ENCODE measurements at places on chromosomes 1 and 21.

GRCh38 chr1:51170342-51170741, 65.7 kb upstream of the RNF11 start:
- no peak for DNase-seq

- DNase-seq: no peak
Observed at GRCh38 chr1:182755632-182756031, 33.9 kb upstream of the NPL start.

DNA sequence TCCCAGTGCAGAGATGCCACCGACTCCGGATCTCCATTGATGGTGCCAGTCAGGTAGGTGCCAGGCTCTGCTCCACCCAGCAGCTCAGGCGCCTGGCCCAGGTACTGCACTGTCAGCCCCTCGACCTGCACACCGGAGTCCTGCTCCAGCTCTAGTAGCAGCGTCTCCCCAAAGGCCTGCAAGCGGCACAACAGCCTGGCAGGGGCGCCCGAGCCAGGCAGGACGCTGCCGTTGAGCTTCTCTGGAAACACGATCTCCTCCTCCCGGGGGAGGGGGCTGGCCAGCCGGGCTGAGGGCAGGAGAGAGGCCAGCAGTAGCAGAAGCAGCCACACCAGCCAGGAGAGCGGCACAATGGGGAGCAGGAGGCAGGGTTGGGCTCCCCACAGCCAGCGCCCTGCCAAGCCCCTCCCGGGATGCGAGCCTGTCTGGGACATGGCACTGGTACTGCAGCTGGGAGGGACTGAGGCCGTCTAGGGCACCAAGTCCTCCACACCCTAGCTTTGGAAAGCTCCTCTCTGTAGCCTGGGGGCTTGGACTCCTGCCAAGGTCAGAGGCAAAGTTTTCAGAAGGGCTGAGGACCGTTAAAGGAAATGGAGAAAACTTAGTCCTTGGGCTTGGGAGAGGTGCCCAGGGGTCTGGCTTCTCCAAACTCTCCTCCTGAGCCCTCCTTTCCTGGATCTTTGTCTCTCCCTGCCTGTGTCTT, 509 bp downstream of the ADAMTS4 start:
- DNase-seq: no peak

GRCh38 chr1:89802841-89803240, 18.0 kb upstream of the LRRC8D start:
- no peak for DNase-seq

- DNase-seq: no peak
Observed at GRCh38 chr1:7421471-7422075, 349.5 kb upstream of the VAMP3 start.

GRCh38 chr1:151980287-151981177, 13.1 kb downstream of the S100A10 start:
- no peak for DNase-seq

GRCh38 chr1:37704966-37705365, 12.7 kb downstream of the CDCA8 start:
- DNase-seq: no peak

DNA sequence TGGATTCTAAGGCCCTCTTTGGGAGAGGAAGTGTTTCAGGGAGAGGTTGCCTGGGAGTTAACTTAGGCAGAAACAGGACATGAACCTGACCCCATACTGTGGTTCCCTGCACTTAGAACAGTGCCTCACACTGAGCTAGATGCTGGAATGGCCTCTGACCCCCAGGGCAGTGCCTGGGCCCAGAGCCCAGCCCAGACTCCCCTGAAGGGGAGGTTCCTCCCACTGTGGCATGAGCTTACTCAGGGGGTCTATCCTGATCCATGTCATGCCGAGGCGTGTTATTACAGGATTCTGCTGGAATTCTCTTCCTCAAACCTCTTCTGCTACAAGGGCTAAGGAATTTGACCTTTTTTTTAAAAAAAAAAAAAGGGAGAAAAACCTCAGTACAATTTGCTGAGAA, 72.2 kb downstream of the MRPL37 start:
- DNase-seq: no peak

GRCh38 chr1:96145492-96145891, 576.1 kb upstream of the PTBP2 start:
- DNase-seq: no peak

- no peak for DNase-seq
Observed at GRCh38 chr1:165036403-165036802, 320.1 kb downstream of the LMX1A start.

GRCh38 chr1:177775924-177776323, 193.9 kb downstream of the SEC16B start:
- no peak for DNase-seq

DNA sequence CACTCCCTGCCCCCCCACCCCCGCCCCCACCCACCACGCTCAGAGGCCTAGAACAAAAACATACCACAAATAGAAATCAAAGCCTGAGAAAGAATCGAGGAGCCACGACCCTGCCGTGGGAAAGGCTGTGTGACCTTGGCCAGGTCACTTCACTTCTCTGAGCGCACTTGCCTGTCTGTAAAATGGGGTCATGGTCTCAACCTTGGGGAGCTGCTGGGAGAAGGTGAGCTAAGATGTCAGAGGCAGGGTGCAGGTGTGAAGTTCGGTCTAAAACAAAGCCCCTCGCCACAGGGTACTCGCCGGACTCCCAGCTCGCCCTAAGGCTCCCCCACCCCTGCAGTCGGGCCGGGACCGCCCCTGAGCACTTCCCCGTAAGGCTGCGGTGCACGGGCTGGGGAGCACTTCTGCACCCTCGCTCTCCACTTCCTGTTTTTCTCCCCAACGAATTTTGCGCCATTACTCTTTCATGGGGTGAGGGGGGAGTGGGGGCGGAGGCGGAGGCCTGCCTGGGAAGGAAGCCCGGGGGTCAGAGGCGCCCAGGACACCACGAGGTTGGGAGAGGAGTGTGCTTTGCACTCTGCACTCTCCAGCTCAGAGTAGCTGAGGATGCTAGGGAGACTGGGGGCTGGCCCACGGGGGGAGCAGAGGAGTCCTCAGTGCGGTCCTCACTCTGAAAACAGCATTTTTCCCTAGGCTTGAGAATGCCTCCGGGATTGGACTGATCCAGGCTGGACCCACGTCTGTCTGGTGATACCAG, 21.9 kb upstream of the PIK3CD start:
- DNase-seq: no peak

DNA sequence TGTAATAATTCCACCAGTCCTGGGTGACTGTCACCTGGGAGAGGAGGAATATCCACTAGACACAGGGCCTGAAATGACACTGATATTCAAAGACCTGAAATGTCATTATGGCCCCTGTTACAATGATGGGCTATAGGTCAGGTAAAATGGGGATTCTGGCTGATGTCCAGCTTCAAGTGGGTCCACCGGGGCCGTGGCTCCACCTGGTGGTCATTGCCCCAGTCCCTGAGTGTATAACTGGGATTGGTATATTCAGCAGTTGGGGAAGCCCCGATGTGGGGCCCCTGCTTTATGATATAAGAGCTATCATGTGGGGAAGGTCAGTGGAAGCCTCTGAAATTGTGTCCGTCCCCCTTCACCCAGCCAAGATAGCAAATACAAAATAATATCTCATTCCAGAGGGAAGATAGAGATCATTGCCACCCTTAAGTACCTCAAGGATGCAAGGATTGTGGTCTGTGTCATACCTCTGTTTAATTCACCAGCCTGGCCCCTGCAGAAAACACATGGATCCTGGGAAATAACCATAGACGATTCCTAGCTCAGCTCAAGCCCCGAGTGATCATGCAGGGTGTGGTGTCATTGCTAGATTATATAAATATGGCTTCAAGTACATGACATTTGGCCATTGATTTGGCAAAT, 19.4 kb downstream of the PLEKHO1 start:
- peak; percentile 80 for DNase-seq

- no peak for DNase-seq
Observed at GRCh38 chr1:213268221-213268620, 217.2 kb downstream of the RPS6KC1 start.

- no peak for DNase-seq
Observed at GRCh38 chr1:152343006-152343405, 16.8 kb downstream of the FLG2 start.

DNA sequence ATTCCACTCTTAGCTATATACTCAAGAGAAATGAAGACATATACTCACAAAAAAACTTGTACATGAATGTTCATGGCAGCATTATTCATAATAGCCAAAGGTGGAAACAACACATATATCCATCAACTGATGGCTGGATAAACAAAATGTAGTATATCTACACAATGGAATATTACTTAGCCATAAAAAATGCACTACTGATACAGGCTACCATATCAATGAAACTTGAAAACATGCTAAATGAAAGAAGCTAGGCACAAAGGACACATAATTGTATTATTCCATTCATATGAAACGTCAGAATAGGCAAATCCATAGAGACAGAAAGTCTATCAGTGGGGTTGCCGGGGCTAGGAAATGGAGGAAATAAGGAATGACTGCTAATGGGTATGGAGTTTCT, 67.3 kb downstream of the NUP210L start:
- no peak for DNase-seq

DNA sequence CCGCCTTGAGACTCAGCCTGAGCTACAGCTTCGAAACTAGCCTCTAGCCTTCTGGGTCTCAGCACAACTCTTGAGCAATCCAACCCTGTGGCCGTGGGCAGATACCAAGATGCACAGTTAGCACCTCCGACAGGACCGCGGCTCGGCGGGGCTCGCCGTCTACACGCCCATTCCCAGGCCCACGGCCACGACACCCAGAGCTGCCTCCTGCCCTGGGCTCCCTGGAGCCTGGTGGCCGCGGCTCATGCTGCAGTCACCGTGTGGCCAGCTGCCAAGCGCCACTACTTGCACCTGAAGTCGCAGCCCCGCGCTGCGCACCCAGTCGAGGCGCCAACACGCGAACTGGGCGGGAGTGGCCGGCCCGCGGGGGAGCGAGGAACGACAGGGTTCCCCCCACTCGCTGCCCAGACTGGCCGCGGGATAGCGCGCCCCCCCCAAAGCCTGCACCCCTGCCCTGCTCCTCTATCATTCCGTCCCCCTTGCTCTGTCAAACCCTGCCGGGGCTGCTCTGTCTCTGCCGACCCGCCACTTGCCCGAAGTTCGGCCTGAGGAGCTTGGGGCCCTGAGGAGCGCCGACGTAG, 729 bp upstream of the CDCA8 start:
- DNase-seq: peak; percentile 50

- DNase-seq: no peak
Observed at GRCh38 chr1:60791226-60791625, 291.1 kb upstream of the NFIA start.

DNA sequence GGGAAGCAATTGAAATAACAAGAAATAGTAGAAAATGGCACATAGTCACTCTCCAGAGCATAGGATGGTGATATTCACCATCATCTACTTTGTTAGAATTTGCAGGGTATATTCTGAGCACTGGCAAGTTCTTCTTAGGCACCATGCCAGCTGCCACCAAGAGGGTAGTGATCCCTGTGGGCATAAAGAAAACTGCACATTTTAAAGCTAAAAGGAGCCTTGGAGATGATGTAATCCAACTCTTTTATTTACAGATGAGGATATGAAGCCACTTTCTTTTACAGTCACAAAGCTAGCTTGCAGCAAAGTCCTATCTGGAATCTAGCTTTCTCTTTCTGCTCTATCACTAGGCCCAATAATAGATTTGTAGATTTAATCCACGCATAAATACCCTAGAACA, 69.0 kb downstream of the PTGER3 start:
- DNase-seq: no peak

- no peak for DNase-seq
Observed at GRCh38 chr1:20233866-20234265, 47.5 kb upstream of the PLA2G2C start.

DNA sequence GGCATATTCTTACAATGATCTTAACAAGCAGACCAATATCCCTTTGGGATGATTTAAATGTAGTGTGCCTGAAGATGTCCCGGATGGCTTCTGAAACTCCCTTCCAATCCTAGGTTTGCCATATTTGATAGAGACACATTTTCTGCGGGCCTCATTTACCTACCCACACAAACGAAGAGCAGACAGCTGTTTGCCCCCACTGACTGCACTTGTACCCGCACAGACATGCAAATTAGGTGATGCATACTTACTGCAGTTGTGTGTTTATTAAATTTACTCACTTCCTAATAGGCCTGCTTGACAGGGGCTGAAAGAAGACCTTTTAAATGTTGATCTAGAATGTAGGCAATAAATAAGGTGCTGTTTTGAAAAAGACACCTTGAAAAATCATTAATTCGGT, 257.9 kb upstream of the RRP15 start:
- DNase-seq: no peak
